GM23338 (cell line): ENCODE measurements at places on chromosomes 5 and 9. TPM values are rescaled to one million over a fixed set of nuclear protein-coding genes. Genes with fewer than 3 reads are reported as not detected.
A peak's percentile ranks its signal among the peaks of the same experiment; 100 is the strongest.

SLC12A2 gene
- 17.2 and 21.3 TPM in 2 replicates for total RNA-seq

DNA sequence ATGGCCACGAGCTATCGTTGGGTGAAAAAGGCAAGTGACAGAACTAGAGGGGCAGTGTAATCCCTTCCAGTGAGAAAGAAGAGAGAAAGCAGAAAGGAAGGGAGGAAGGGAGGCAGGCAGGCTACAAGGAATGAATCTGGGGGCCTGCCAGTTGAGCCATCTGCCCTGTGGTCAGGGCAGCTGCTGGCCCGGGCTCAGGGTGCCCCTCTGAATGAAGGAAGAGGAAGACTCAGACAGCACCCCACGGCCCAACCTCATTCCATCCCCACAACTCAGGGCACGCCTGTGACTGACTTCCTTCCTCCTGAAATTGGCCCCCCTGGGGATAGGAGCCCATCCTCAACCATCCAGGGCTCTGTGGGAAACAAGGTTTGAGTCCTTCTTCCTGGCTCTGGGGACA, 20.3 kb upstream of the FLT4 start:
- H3K27me3 ChIP-seq, result peaks cover 22% of the 10 kb centered on the region
- no peak overlapping the region for H3K27ac ChIP-seq
- no peaks in the 10 kb centered on the region for H3K36me3 ChIP-seq
- H3K4me1 ChIP-seq, result no peaks in the 10 kb centered on the region; the same call in 1 of the 2 replicates
- no peak for DNase-seq

DNA sequence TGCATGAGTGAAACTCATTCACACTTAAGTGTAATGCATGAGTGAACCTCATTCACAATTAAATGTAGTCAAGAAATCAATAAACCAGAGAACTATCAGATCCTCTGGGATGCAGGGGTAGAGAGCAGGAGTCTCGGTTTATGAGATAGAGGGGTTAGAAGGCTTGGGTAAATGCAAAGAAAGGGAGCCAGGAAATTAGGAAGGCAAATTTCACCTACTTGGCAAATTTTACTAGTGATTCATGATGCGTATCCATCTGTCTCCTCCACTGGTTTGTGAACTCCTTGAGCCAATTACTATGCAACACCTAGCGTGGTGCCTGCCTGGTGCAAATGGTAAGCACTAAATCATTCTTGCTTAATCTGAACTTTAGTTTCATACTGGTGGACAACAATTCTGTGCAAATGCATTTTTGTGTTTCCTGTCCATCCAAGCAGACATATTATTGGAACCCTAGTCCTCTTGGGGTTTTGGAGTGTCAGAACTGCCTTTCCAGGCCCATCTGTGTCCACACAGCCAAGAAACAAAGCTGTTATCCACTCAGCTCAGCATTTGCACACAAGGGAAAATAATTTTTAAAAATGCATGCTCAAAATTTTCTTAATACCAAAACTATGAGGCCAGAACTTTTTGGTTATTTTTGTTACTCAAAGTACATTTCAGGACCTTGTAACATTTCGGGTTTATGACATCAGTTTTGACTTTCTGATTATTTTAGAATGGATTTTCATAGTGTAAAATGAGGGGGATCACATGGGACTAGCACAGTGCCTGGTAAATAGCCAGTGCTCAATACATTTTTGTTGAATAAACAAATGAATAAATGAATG, 5.2 kb downstream of the HAPLN1 start:
- peaks cover 28% of the 10 kb centered on the region for H3K4me1 ChIP-seq
- H3K27ac ChIP-seq, result 0 out of 2 replicates have a peak overlapping the region, but pooled peaks have one; percentile 7
- DNase-seq, result no peak

GNA14 gene
- 10.5 and 11.1 TPM in 2 replicates for total RNA-seq

DNA sequence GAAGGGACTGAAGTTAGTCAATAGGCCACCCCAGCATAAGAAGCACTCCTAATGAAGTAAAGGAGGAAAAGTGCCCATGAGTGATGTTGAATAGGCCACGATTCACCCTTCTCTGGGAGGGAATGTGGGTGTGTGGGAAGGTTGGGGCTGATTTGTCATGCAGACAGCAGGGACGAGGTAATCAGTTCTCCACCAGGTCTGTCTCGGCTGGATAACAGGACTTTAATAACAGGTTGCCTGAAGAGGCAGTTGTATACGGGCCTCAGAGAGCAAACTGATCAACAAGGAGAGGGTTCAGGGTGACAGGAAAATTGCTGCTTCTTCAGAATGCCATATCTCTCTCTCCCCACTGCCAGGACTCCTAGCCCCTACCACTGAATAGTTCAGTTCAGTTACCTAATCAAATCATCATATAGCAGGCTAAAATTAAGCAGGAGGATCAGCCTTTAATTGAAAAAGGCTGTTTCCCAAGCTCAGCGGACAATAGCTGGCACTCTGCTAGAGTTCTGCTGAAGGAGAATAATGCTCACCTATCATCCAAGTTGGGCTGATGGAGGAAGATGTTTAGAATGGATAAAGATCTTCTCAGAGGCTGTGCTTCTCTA, 43.6 kb upstream of the SMIM32 start:
- no peak overlapping the region for H3K27ac ChIP-seq
- H3K4me3 ChIP-seq, result no peak overlapping the region
- DNase-seq, result no peak
- H3K36me3 ChIP-seq, result no peaks in the 10 kb centered on the region

CERCAM gene
- total RNA-seq, result 5.6 and 7.9 TPM in 2 replicates

EGFLAM gene
- total RNA-seq, result 0.50 and 1.9 TPM in 2 replicates

- H3K4me1 ChIP-seq, result no peaks in the 10 kb centered on the region
- no peak for DNase-seq
- H3K36me3 ChIP-seq, result no peaks in the 10 kb centered on the region
- no peaks in the 10 kb centered on the region for H3K27me3 ChIP-seq
- no peak overlapping the region for H3K4me3 ChIP-seq
These were observed 90.1 kb upstream of the TRPC7 start for GRCh38 chr5:136455409-136455808.

ANKRD34B gene
- 1.5 and 2.9 TPM in 2 replicates for total RNA-seq

GRCh38 chr9:121598965-121599871, 52.2 kb upstream of the DAB2IP start:
- H3K4me3 ChIP-seq, result peak overlapping the region; percentile 92
- peak overlapping the region; percentile 92; the same call in 1 of the 2 replicates for H3K27ac ChIP-seq
- H3K36me3 ChIP-seq, result peaks cover 5% of the 10 kb centered on the region; the same call in 1 of the 2 replicates
- peaks cover 24% of the 10 kb centered on the region for H3K4me1 ChIP-seq

GRCh38 chr5:170280011-170280493, 17.5 kb downstream of the LCP2 start:
- DNase-seq, result peak; percentile 77
- H3K36me3 ChIP-seq, result no peaks in the 10 kb centered on the region
- H3K27me3 ChIP-seq, result no peaks in the 10 kb centered on the region
- H3K4me3 ChIP-seq, result peak overlapping the region; percentile 20; the same call in 1 of the 2 replicates
- H3K4me1 ChIP-seq, result peaks cover 31% of the 10 kb centered on the region

SPDL1 gene
- 33.5 and 79.6 TPM in 2 replicates for total RNA-seq

- peaks cover 6% of the 10 kb centered on the region; the same call in 1 of the 2 replicates for H3K36me3 ChIP-seq
- peaks cover 36% of the 10 kb centered on the region for H3K4me1 ChIP-seq
- DNase-seq, result no peak
- H3K27ac ChIP-seq, result no peak overlapping the region
- no peaks in the 10 kb centered on the region for H3K27me3 ChIP-seq
These were observed 3.0 kb downstream of the FEM1C start for GRCh38 chr5:115541611-115542010.

DNA sequence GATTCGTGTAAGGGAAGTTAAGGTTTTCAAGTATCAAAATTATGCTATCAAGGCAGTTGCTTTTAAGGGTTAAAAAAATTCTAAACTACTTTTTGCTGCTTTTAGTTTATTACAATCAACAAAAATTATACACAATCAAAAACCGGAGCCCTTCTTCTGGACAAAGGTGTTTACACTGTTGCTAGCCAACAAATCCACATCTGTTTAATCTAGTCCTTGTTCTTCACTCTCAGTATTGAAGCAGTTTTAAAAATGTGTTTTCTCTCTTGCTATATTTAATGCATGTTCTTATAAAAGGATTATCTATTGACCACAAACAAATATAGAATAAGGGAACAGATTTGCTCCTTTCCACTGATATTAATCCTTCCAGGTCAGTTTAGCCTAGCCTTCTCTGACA, 2.5 kb downstream of the FEM1C start:
- no peak overlapping the region for H3K27ac ChIP-seq
- no peaks in the 10 kb centered on the region for H3K27me3 ChIP-seq
- H3K36me3 ChIP-seq, result peaks cover 6% of the 10 kb centered on the region; the same call in 1 of the 2 replicates
- H3K4me1 ChIP-seq, result peaks cover 36% of the 10 kb centered on the region
